HCT116 (cell line): ENCODE measurements at places on chromosomes 12 and 14. TPM values are rescaled to one million over a fixed set of nuclear protein-coding genes. Genes with fewer than 3 reads are reported as not detected.

STON2 gene
- 4.1 TPM for total RNA-seq

DNA sequence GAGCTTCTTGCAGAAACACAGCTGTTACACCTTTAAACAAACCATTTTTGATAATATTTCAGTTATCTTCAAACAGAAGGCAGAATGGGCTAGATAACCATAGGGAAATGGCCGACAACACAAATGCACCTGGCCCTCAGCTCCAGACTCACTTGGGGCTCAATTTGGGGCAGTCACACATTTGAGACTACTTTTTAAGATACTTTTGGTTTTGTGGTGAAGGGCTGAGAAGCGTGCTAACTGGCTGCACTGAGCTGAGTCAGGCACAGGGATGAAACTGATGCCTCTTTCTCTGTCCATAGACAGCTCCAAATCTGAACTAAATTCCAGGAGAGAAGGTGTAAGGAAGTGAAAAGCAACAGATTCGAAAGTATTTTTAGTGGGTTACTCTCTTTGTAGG is 18.5 kb upstream of the GRIP1 start:
- DNase-seq = no peak

SLC39A2 gene
- not detected for total RNA-seq

- DNase-seq = no peak
Observed at GRCh38 chr14:50025776-50026175, 90.6 kb downstream of the VCPKMT start.

GRCh38 chr14:104523546-104523935 is 56.0 kb upstream of the C14orf180 start:
- no peak for DNase-seq

GRCh38 chr12:124150168-124150567 is 144.7 kb upstream of the RFLNA start:
- DNase-seq = no peak
